ENCODE measurements at places on chromosomes 7 and 10.

GRCh38 chr10:6232225-6232807 lies 29.6 kb downstream of the PFKFB3 start:
- no peak for DNase-seq

GRCh38 chr7:47458057-47458456 lies 123.9 kb downstream of the TNS3 start:
- DNase-seq = no peak

GRCh38 chr7:3312583-3312982 lies 11.5 kb downstream of the SDK1 start:
- DNase-seq = no peak

DNA sequence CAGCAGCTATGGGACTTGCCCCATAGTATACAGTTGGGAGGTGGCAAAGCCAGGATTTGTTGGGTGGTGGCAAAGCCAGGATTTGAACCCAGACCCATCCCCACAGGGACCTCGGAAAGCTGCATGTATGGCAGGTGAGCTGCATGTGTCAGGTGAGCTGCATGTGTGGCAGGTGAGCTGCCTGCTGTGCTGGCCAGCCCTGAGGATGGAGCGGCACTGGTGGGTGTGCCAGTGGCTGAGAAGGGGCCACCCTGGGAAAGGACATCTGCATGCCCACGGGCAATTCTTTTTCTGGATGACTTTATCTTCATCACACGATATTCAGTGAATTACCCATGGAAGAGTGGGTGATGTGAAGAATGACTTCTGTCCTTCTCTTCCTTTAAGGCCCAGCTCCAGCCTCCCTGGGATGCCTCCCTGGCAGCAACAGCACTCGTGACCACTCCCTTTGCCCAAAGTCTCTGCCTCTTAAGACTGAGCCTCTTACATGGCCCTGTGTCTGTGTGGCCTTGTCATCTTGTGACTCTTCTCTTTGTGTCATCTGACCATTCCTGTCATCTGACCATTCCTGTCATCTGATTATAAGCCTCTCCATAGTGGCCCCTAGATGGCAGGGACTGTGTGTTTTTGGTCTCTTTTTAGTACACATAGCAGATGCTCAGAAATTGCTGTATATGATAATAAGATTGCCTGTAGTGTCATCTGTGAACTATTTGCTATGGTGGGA lies 25.0 kb downstream of the CLEC2L start:
- DNase-seq = no peak

- DNase-seq = no peak
Observed at GRCh38 chr7:66697449-66698438, 42.8 kb upstream of the RABGEF1 start.

DNA sequence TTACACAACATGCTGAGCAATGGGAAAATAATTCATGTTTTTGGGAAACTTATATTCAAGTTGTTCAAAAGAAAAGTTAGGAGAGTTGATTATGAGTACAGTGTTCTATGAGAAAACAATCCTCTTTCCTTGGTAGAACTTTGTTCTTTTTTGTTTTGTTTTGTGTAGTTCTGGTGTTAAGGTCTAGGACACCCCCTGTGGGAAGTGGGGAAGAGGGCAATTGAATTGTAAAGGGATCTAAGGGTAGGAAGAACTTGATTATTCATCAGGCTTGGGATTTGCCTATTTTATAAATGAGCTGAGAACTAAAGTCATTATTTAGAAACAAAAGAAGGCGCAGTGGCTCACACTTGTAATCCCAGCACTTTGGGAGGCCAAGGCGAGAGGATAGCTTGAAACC lies 25.9 kb upstream of the CDK13 start:
- DNase-seq = no peak

GRCh38 chr10:31457858-31458257 lies 138.8 kb downstream of the ZEB1 start:
- DNase-seq = no peak

GRCh38 chr7:76069238-76069638 lies 21.3 kb downstream of the MDH2 start:
- no peak for DNase-seq

DNA sequence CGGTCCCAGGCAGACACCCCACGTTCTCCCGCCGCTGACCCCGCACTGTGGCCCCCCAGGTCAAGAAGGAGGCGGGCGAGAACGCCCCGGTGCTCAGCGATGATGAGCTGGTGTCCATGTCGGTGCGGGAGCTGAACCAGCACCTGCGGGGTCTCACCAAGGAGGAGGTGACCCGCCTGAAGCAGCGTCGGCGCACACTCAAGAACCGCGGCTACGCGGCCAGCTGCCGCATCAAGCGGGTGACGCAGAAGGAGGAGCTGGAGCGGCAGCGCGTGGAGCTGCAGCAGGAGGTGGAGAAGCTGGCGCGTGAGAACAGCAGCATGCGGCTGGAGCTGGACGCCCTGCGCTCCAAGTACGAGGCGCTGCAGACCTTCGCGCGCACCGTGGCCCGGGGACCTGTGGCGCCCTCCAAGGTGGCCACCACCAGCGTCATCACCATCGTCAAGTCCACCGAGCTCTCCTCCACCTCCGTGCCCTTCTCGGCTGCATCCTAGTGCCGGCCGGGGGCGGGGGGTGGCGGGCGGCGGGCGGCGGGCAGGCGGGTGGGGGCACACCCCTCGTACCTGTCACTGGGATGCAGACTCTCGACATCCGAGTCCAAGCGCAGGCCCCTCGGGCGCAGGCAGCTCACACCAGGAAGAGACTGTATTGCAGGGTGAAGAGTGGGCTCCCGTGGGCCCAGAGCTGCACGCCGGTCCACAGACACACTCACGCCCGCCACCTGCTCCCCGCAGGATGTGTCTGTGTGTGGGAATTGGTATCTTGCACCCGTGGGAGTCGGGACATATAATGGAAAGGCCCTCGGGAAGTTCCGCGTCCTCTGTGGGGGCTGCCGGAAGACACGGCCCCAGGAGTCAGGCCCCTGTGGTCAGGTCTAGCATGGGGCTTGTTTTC lies 9.6 kb downstream of the MAFK start:
- no peak for DNase-seq

GRCh38 chr10:119132521-119133345 lies 28.8 kb downstream of the DENND10 start:
- no peak for DNase-seq

- DNase-seq = no peak
Observed at GRCh38 chr10:101020427-101021075, 10.4 kb downstream of the PDZD7 start.

GRCh38 chr7:28984631-28985030 lies 26.5 kb upstream of the TRIL start:
- DNase-seq = no peak

- no peak for DNase-seq
Observed at GRCh38 chr7:155925682-155926081, 113.4 kb upstream of the SHH start.

- DNase-seq = no peak
Observed at GRCh38 chr7:91835091-91835825, 45.2 kb downstream of the MTERF1 start.

- DNase-seq = no peak
Observed at GRCh38 chr10:72242675-72243074, 26.6 kb upstream of the ASCC1 start.

DNA sequence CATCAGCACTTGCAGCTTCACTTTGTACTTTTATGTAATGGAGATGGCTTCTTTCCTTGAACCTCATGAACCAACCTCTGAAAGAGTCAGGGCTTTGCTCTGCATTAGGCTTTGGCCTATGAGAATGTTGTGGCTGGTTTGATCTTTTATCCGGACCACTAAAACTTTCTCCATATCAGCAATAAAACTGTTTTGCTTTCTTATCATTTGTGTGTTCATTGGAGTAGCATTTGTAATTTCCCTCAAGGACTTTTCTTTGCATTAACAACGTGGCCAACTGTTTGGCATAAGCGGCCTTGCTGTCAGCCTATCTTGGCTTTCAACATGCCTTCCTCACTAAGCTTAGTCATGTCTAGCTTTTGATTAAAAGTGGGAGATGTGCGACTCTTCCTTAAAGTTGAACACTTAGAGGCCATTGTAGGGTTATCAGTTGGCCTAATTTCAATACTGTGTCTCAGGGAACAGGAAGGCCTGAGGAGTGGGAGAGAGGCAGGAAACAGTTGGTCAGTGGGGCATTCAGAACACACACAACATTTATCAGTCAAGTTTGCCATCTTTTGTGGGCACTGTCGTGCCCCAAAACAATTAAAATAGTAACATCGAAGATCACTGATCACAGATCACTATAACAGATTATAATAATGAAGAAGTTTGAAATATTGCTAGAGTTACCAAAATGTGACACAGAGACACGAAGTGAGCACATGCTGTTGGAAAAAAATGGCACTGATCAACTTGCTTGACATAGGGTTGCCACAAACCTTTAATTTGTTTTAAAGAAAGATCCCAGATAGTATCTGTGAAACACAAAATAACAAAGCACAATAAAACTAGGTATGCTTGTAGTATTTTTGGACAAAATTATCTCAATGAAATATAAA lies 64.7 kb downstream of the NRF1 start:
- no peak for DNase-seq

GRCh38 chr7:25557930-25558329 lies 329.6 kb upstream of the NPVF start:
- no peak for DNase-seq

DNA sequence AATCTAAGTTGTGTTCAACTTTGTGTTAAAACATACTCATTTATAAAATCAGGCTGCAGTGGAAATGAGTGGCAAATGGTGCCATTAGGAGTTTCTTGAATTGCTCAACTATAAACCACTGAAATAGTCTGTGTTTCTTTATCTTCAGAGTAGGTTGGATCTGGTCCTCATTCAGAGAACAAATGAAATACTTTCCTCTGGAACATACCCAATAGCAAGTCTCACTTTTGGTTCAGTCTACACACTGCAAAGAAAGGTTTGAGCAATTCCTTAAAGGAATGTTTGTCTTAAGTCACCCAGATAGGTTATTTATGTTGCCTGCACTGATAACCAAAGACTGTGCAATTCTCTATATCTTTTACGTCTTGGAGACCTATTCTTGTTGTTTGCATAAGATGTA lies 62.5 kb downstream of the ABCB4 start:
- no peak for DNase-seq

DNA sequence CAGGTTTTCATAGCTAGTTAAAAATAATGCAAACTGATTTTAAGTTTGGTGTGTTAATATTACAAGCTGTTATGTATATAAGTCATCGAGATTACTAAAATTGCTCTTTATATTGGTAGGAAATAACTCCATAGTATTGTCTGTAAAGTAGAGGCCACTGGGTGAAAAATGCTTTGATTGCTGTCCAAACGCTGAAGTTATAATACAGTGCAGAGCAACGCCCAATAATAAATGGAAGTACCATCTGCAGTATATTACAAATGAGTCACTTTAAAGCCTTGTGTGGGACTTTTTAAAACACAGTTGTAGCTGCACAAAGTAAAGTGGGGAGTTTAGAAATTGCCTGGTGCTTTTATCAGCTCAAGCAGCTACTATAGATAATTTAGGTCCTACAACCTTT lies 196.1 kb downstream of the NXPH1 start:
- DNase-seq = no peak

GRCh38 chr7:28954946-28955345 lies 3.2 kb downstream of the TRIL start:
- no peak for DNase-seq

GRCh38 chr10:28326516-28327490 lies 23.9 kb upstream of the MPP7 start:
- DNase-seq = no peak

GRCh38 chr10:6988654-6989053 lies 408.6 kb upstream of the PRKCQ start:
- no peak for DNase-seq

GRCh38 chr7:139658908-139659675 lies 118.7 kb downstream of the HIPK2 start:
- DNase-seq = no peak

- no peak for DNase-seq
Observed at GRCh38 chr7:86867163-86867762, 192.2 kb downstream of the ELAPOR2 start.
